Stimulated activated CD4-positive, alpha-beta T cell treated with anti-CD3 and anti-CD28 coated beads, Interleukin-1b, Interleukin-23, amount 100 ng/mL, for 24 hours (primary cell): ENCODE measurements at places on chromosomes 3 and 15.

GRCh38 chr3:197356275-197356674 is 57.9 kb upstream of the DLG1 start:
- no peak for DNase-seq

- DNase-seq: no peak
Observed at GRCh38 chr15:23467110-23467600, 20.1 kb upstream of the GOLGA6L2 start.

GRCh38 chr3:189589179-189589569 is 42.0 kb upstream of the TP63 start:
- no peak for DNase-seq

DNA sequence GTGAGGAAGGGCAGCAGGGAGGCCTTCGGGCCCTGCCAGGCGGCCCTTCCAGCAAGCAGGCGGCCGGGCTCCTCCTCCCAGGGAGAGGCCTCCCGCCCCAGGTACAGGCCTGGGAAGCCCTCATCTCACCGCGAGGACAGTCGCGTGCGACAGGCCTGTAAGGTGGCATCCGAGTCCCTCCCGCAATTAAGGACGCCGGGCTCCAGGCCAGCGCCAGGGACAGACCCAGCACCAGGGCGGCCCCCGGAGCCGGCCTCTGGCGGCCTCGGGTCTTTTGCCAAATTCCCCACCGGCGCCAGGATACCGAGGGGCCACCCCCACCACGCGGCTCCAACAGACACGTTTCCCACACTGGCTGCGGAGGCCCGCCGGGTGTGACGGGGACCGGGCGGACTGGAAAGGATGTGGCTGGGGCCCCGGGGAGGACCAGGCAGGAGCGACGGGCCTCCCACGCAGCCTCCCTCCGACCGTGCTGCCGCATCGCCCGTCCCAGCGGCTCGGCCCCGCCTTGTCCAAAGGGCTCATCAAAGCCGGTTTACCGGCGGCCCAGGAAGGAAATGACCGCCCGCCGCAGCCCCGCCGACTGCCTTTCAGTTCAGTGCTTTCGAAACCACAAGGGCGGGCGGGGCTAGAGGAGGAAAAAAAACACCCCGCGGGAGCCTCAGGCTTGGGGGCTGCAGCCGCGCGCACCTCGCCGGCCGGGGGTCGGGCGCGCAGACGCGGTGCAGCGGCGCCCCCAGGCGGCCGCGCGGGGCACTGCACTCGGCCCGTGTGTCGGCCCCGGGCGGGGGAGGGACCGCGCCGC is 11.3 kb downstream of the XXYLT1 start:
- peak; percentile 68 for DNase-seq

DNA sequence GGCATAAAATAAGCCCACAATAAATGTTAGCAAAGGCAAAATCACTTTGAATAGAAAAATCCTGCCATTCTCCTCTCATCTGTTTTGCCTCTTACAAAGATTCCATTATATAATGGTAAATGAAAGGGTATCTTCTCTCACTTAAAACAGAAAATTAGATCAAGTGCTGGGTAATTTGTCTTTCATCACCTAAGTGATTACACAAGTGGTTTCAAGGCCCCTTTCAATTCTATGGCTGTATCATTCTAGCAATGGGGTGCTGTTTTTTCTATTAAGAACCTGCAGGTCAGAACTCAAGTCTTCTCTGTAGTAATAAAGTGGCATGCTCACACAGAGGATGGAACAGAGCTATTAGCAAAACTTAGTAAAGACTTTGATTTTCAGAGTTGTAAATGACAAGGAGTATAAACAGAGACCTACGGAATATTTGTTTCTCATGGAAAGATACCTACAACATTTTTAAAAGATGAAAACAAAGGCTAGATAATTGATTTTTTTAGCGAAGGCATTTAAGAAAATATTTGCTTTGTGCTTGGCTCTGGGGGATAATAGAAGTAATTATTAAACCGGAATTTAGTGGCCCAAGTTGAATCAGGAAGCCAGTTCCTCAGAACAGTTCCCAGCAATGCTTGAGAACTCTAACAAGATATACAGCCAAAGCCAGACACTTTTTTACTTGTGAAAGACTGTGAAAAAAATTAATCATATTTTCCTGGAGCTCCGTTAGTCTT is 137.4 kb downstream of the CMSS1 start:
- DNase-seq: no peak

GRCh38 chr15:67413770-67414390 is 107.1 kb upstream of the C15orf61 start:
- DNase-seq: no peak

- no peak for DNase-seq
Observed at GRCh38 chr15:56613811-56614210, 119.5 kb downstream of the ZNF280D start.

DNA sequence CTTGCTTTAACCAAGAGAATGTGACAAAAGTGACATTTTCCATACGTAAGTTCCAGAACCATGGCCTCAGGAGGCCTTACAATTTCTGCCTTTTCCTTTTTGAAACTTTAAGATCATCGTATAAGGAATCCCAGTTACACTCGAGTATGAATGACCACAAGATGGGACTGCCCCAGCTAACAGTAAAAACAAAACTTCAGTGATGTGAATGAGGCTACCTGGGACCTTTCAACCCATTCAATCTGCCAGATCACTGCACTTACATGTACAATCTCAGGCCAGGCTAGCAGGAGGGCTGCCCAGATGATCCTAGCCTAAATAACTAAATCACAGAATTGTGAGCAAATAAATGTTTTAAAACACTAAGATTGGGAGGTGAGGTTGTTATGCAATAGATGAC is 328.8 kb downstream of the CNTN6 start:
- no peak for DNase-seq

GRCh38 chr15:91548549-91548948 is 305.0 kb upstream of the SLCO3A1 start:
- no peak for DNase-seq

DNA sequence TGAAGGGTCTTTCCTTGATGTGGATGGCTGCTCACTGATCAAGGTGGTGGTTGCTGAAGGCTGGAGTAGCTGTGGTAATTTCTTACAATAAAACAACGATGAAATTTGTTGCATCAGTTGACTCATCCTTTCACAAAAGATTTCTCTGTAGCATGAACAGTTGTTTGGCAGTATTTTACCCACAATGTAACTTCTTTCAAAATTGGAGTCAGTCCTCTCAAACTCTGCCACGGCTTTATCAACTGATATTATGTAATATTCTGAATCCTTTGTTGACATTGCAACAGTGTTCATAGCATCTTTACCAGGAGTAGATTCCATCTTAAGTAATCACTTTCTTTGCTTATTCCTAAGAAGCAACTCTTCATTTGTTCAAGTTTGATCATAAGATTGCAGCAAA is 252.6 kb downstream of the UBE2E2 start:
- no peak for DNase-seq
